ENCODE measurements at places on chromosomes 7 and 10. TPM values are rescaled to one million over a fixed set of nuclear protein-coding genes. Genes with fewer than 3 reads are reported as not detected.

ARHGEF35 gene
- total RNA-seq, result 2.1 TPM

CTAGE6 gene
- total RNA-seq, result 2.0 TPM

ARHGAP19 gene
- 109 TPM for total RNA-seq

SLC13A1 gene
- total RNA-seq, result not detected

EGR2 gene
- total RNA-seq, result 35.4 TPM

MGAM2 gene
- under 0.01 TPM for total RNA-seq

GPR146 gene
- total RNA-seq, result 91.8 TPM

HOXA13 gene
- 0.78 TPM for total RNA-seq

AGFG2 gene
- 34.1 TPM for total RNA-seq

ACTL6B gene
- total RNA-seq, result not detected

ELFN1 gene
- 0.21 TPM for total RNA-seq

UNCX gene
- not detected for total RNA-seq

LRIT2 gene
- total RNA-seq, result not detected

TRPV5 gene
- 0.20 TPM for total RNA-seq

HOXA1 gene
- 0.44 TPM for total RNA-seq

EEPD1 gene
- 9.0 TPM for total RNA-seq

ITGB8 gene
- 497 TPM for total RNA-seq

DNA sequence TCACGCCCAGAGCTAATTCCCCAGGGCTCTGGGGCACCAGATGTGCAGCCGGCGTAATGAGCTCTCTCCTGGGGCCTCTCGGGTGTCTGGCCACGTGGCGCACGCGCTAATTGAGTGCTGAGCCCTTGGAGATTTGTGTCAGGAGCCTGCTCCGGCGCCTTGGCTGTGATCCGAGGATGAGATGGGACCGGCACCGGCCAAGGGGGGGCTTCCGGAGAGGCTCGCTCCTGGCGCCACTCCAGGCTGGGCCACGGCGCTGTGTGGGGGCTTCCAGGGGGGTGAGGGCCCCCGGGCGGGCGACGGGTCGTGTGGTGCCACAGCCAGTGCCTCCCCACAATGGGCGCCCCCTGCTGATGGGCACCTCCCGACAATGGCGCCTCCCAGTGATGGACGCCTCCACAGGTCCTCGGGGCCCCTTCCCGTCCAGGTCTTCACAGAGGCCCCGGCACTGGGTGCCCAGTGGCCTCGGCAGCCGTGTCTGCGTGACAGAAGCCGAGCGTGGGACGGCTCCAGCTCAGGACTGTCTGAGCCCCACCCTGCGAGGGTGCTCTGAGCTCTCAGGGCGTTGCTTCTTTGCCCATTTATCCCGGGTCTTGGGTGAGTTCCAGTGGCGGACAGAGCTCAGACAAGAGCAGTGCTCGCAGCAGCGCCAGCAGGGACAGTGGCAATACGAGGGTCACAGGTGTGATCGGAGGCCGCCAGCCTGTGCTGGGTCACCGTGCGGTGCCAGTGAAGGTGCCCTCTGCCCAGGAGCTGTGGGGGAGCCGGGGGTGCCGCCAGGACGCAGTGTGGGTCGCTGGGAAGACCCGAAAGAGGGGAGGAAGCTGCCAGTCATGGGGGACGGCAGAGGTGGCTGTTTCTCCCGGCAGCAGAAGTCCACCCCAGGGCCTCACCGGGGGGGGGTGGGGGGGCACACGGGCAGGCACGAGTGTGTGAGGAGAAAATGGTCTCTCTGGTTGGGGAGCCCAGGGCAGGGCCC, 8.2 kb upstream of the NKX6-2 start:
- DNase-seq, result no peak
- no peaks in the 10 kb centered on the region for H3K36me3 ChIP-seq
- no peak overlapping the region for H3K27ac ChIP-seq
- H3K27me3 ChIP-seq, result peaks cover 34% of the 10 kb centered on the region

DNA sequence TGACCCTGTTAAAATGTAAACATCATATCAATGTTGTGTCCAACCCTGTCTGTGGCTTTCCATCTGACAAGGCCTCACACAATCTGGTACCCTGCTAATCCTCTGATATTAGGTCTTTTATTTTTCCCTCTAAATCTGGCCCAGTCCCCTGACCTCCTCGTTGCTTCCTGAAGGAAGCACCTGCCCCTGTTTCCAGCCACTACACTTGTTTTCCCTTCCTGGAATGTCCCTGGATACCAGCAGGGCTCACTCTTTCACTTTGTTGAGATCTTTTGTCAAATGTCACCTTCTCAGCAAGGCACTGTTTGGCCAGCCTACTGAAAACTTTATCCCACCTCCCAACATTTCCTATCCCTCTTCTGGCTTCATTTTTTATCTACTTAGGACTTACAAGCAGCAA, 2.1 kb downstream of the SAMD9L start:
- no peaks in the 10 kb centered on the region for H3K4me1 ChIP-seq
- H3K4me3 ChIP-seq, result no peak overlapping the region
- H3K27ac ChIP-seq, result no peak overlapping the region
- no peaks in the 10 kb centered on the region for H3K36me3 ChIP-seq

- H3K4me1 ChIP-seq, result no peaks in the 10 kb centered on the region
- peaks cover 5% of the 10 kb centered on the region for H3K36me3 ChIP-seq
- no peak for DNase-seq
- H3K27ac ChIP-seq, result no peak overlapping the region
- H3K4me3 ChIP-seq, result no peak overlapping the region
These were observed 143.2 kb downstream of the RNLS start for GRCh38 chr10:88439932-88440331.

GRCh38 chr10:101272229-101272868, 43.1 kb upstream of the LBX1 start:
- H3K36me3 ChIP-seq, result no peaks in the 10 kb centered on the region
- H3K4me1 ChIP-seq, result no peaks in the 10 kb centered on the region
- H3K27me3 ChIP-seq, result peaks cover 41% of the 10 kb centered on the region

DNA sequence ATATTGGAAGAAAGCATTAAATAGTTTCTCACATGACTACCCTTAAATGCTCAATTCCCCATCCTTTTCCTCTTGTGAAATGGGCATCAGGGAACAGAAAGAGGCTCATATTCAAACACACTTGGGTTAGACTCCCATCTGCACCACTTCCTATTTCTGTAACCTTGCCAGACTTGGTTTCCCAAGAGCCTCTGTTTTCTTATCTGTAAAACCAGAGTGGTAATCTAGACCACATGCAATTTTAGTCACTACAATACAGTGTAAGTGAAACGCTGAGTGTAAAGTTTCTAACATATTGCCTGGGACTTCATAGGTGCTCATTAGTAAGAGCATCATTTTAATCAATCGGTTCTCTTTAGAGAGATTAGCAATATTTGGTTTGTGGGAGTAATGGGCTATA, 136.3 kb downstream of the SORCS1 start:
- no peak overlapping the region for H3K4me3 ChIP-seq
- no peaks in the 10 kb centered on the region for H3K36me3 ChIP-seq
- no peak for DNase-seq
- no peaks in the 10 kb centered on the region for H3K27me3 ChIP-seq

DNA sequence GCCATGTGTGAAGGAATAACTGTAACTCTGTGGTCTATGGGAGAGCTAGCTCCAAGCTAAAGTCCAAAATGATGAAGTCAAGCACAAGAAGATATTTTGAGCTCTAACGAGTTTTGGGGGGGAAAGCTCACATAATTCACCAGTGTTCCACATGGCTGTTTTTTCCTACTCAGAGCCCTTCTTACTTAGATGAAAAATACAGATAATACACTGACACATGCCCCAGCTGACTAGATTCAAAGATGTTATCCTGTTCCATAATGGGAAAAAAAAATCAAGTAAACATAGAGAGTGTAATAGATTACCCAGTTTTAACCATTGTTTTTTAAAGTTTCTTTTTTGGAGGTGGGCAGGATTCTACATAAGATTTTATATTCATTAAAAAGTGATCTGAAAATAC, 86.6 kb downstream of the PRLHR start:
- no peak for DNase-seq
- H3K27me3 ChIP-seq, result no peaks in the 10 kb centered on the region
- H3K27ac ChIP-seq, result no peak overlapping the region
- H3K4me3 ChIP-seq, result no peak overlapping the region
- no peaks in the 10 kb centered on the region for H3K4me1 ChIP-seq

GRCh38 chr10:11782793-11783557, 40.2 kb upstream of the PROSER2 start:
- no peak for DNase-seq
- no peaks in the 10 kb centered on the region for H3K36me3 ChIP-seq
- no peak overlapping the region for H3K27ac ChIP-seq
- H3K4me3 ChIP-seq, result no peak overlapping the region
- no peaks in the 10 kb centered on the region for H3K4me1 ChIP-seq

GRCh38 chr7:94417901-94418300, 23.2 kb downstream of the COL1A2 start:
- no peaks in the 10 kb centered on the region for H3K36me3 ChIP-seq
- no peaks in the 10 kb centered on the region for H3K4me1 ChIP-seq
- no peaks in the 10 kb centered on the region for H3K27me3 ChIP-seq
- peak overlapping the region; percentile 69 for H3K27ac ChIP-seq
- H3K4me3 ChIP-seq, result no peak overlapping the region

DNA sequence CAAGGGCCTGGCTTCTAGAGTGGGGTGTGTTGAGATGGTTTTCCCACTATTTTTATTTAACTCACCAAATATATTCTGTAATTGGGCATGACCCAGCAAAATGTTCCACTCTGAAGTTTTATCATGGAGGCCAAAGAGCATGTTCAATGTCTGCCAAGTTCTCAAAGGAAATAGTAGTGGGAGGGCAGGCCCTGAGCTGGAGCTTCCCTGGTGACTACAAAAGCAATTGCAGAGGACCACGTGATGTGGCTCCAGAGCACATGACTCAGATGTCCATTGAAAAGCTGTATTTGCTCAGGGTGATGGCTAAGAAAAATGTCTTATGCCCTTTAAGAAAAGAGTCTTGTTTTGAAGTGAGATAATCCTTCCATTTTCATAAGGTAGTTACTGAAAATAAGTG, 1024.8 kb downstream of the LRMDA start:
- DNase-seq, result no peak
- no peak overlapping the region for H3K4me3 ChIP-seq
- H3K27me3 ChIP-seq, result no peaks in the 10 kb centered on the region

GRCh38 chr10:104822088-104822487, 181.0 kb downstream of the SORCS3 start:
- no peak for DNase-seq
- H3K4me1 ChIP-seq, result no peaks in the 10 kb centered on the region
- no peaks in the 10 kb centered on the region for H3K27me3 ChIP-seq
- no peaks in the 10 kb centered on the region for H3K36me3 ChIP-seq
- H3K4me3 ChIP-seq, result no peak overlapping the region
- H3K27ac ChIP-seq, result no peak overlapping the region

- DNase-seq, result no peak
- H3K36me3 ChIP-seq, result no peaks in the 10 kb centered on the region
- no peak overlapping the region for H3K4me3 ChIP-seq
These were observed 12.0 kb downstream of the SGCE start for GRCh38 chr7:94643771-94644545.

DNA sequence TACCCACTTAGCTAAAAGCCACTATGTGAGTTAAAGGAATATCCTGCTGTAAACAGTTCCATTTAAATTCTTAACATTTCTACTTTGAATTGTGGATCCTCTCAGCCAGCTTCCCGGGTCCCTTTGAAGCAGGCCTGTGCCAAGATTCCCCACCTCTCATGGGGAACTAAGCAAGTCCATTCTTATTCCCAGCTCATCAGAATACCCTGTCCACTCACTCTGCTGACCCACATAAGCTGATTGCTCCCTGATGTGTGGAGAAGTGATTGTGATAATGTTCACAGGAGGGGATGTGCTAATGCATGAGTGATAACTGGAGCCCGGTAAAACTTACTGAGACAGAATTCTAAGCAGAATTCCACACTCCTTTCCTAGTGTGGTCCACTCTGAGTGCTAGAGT, 709.7 kb downstream of the CNTNAP2 start:
- no peak overlapping the region for H3K27ac ChIP-seq
- no peak overlapping the region for H3K4me3 ChIP-seq
- DNase-seq, result no peak
- no peaks in the 10 kb centered on the region for H3K27me3 ChIP-seq

GRCh38 chr10:14244147-14244546, 86.6 kb downstream of the FRMD4A start:
- H3K4me1 ChIP-seq, result no peaks in the 10 kb centered on the region
- H3K36me3 ChIP-seq, result no peaks in the 10 kb centered on the region
- H3K27me3 ChIP-seq, result no peaks in the 10 kb centered on the region
- no peak overlapping the region for H3K4me3 ChIP-seq
- no peak overlapping the region for H3K27ac ChIP-seq

GRCh38 chr10:28530751-28531150, 2.2 kb upstream of the WAC start:
- no peak overlapping the region for H3K27ac ChIP-seq
- H3K36me3 ChIP-seq, result peaks cover 37% of the 10 kb centered on the region
- DNase-seq, result no peak
- no peaks in the 10 kb centered on the region for H3K4me1 ChIP-seq

- no peak overlapping the region for H3K4me3 ChIP-seq
- no peaks in the 10 kb centered on the region for H3K36me3 ChIP-seq
- H3K27ac ChIP-seq, result no peak overlapping the region
- no peak for DNase-seq
- no peaks in the 10 kb centered on the region for H3K4me1 ChIP-seq
These were observed 106.7 kb downstream of the CYTH3 start for GRCh38 chr7:6165521-6166320.

Measured in tibial nerve (tissue), 4 donors.